ENCODE measurements at places on chromosomes 1 and 21.

DNA sequence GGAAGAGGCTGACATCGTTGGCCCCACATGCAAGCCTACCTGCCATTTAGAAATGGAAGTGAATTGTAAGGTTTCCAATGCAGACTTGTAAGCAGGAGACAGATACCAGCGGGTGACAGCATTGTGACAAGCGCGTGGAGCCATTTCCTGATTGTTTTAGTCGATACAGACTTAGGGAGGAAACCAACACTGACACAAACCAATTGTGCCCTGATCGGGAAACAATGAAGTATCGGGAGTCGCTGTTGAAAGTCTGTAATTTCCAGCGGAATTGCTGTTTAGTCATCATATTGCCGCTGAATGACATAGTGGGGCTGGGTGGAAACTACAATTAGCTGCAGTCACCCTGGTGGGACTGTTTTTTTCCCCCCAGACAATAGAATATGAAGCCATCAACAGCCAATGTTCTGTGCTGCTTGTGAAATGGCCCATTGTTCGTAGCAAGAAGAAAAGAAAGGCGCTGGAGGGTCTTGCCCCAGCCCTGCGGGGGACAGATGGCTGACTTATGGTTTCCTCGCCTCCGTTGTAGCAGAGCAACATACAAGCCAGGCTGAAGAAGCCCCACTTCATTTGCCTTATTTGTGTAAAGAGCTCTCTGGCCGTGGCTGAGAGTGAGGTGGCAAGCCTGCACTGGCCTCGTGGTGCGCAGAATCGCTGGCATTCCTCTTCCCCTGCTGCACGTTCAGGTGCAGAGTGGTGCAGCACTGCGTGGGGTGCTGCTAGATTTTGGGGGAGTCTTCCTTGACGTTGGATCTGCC lies 462.7 kb downstream of the CAMTA1 start:
- DNase-seq, result no peak

GRCh38 chr1:177753655-177754054 lies 216.2 kb downstream of the SEC16B start:
- no peak for DNase-seq

GRCh38 chr1:154567386-154568156 lies at the start of gene CHRNB2:
Gene CHRNB2 (plus strand): TSS chr1:154567778. CDS start chr1:154568045, 267 bp downstream.
- DNase-seq, result no peak

GRCh38 chr1:20380175-20380574 lies 89.5 kb downstream of the VWA5B1 start:
- no peak for DNase-seq

DNA sequence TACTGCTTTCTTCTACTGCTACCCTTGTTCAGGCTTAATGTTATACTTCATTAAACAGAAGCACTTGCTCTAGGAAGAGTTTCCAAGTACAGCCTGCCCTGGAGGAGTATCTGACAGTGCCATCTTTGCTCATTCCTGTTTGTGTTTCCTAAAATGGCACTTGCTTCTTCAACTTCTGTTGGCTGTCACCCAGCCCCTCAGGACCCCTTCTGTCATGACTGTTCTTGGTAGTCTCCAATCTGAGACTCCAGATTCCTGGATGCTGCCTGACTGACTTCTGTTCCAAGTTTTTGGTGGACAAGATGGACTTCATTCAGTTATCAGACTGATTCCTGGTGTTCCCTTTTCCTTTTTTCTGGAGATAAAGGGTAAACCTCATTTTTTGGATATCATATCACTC lies 104.1 kb downstream of the SLC35F3 start:
- DNase-seq, result no peak

- DNase-seq, result no peak
These were observed 45.9 kb downstream of the CHD5 start for GRCh38 chr1:6134206-6134605.

- no peak for DNase-seq
These were observed 240.1 kb upstream of the ADGRL2 start for GRCh38 chr1:81560629-81561028.

- DNase-seq, result no peak
These were observed 34.7 kb downstream of the STYXL2 start for GRCh38 chr1:167128261-167129227.

Measured in Panc1 (cell line).